ENCODE measurements at places on chromosomes 13 and 19.

DNA sequence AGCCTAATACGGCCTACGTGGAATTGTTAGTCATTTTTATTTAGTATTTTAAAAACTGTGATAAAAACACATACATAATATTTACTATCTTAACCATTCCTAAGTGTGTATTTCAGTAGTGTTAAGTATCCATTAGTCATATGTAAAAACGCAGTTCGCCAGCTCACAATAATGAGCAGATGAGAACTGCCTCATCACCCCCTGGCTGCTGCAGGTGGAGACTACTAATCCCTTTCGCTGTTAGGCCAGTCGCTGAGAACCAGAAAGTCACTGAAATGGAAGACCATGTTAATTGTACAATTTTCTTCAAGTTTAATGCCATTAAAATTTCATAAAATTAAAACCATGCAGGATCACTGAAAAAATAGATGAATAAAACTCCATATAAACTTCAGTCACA is 1.6 kb downstream of the ESD start:
- DNase-seq, result no peak

- no peak for DNase-seq
These were observed 2.2 kb upstream of the RINL start for GRCh38 chr19:38880076-38880881.

GRCh38 chr19:330503-330902 is 14.1 kb downstream of the MIER2 start:
- DNase-seq, result no peak

DNA sequence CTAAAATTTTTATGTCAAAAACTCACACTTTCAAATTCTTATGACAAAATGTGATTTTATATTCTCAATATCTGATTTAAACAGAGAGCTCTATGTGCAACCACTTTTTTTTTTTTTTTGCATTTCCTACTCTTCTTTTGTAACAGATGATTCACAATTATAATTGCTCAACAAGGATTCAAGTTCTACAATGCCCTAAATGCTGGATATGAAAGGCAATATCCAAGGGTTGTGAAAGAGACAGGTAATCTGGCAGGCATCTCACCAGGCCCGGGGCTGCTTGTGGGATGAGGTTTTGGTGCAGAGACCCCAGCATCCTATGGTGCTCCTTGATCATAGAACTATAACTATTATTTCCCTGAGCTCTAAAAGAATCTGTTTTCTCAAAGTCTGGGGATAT is 363.6 kb upstream of the NBEA start:
- DNase-seq, result no peak

DNA sequence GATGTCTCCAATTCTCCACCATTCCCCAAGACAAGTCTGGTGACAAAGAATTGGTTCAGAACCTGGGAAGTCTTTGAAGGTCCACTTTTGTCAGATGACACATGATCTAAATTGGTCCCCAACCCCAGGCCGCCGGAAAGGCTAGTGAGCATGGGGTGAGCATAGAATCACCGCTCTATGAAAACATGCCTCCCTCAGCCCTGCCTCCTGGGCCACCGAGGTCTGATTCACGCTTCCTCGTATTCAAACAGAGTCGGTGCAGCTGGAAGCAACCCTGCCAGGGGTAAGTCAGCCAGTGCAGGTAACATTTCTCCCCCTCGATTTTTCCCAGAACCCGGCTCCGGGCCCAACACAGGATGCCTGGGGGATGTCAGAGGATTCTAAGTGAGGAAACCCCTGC is 33.9 kb upstream of the KLF2 start:
- DNase-seq, result no peak

GRCh38 chr19:48292798-48293197 is 22.9 kb downstream of the ZNF114 start:
- DNase-seq, result no peak

- no peak for DNase-seq
These were observed 165.6 kb downstream of the DLEU7 start for GRCh38 chr13:50677687-50678463.

GRCh38 chr13:30276178-30276577 is 31.2 kb downstream of the KATNAL1 start:
- DNase-seq, result no peak

GRCh38 chr13:43309311-43309710 is 285.9 kb downstream of the DNAJC15 start:
- no peak for DNase-seq
